Lung (tissue), 17 donors: ENCODE measurements at places on chromosomes 12 and 14. TPM values are rescaled to one million over a fixed set of nuclear protein-coding genes. Genes with fewer than 3 reads are reported as not detected.

DNA sequence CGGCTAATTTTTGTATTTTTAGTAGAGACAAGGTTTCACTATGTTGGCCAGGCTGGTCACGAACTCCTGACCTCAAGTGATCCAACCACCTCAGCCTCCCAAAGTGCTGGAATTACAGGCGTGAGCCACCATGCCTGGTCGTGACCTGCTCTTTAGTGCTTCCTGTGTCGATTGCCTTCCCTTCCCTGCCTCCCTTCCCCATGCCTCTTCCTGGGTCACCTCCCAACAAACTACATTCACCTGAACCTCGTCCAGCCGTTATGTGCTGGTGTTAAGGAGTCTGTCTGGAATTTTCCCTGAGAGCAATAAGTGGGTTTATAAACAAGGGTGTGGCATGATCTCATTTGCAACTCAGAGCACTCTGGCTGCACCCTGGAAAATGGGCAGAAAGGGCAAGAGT is 32.1 kb upstream of the C12orf76 start:
- no peak for DNase-seq
- no peaks in the 10 kb centered on the region for H3K36me3 ChIP-seq
- no peak overlapping the region for H3K4me3 ChIP-seq
- no peaks in the 10 kb centered on the region for H3K27me3 ChIP-seq
- H3K4me1 ChIP-seq: no peaks in the 10 kb centered on the region
- H3K27ac ChIP-seq: no peak overlapping the region

DNA sequence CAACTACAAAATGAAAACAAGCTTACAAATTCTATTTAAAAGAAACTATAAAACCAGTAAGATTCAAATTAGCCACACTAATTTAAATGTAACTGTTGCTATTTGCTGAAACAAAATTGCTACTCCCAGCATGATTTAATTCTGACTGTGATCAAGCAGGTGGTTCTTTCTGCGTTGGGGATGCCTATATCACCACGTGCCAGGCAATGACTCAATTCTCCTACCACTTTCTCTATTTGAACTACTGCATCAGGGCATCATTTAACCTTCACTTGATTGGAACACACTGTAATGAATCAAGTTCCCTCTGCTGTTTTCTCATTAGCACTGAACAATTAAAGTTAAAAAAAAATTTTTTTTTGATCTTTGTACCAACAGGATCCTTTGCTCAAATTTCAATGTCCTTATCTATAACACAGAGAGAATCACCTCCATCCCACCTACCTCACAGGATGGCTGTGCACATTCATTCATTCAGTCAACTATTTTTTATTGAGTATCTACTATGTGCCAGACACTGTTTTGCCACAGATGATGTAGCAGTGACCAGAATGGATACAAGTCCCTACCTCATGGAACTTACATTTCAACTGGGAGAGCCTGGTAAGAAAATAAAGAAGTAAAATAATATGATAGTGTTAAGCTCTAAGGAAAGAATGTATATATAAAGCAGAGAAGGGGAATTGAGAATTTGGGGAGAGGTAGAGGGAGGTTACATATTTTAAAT is 8.0 kb upstream of the ACTN1 start:
- no peaks in the 10 kb centered on the region for H3K4me1 ChIP-seq
- H3K4me3 ChIP-seq: no peak overlapping the region
- H3K27ac ChIP-seq: no peak overlapping the region
- no peaks in the 10 kb centered on the region for H3K27me3 ChIP-seq
- H3K36me3 ChIP-seq: no peaks in the 10 kb centered on the region

DNA sequence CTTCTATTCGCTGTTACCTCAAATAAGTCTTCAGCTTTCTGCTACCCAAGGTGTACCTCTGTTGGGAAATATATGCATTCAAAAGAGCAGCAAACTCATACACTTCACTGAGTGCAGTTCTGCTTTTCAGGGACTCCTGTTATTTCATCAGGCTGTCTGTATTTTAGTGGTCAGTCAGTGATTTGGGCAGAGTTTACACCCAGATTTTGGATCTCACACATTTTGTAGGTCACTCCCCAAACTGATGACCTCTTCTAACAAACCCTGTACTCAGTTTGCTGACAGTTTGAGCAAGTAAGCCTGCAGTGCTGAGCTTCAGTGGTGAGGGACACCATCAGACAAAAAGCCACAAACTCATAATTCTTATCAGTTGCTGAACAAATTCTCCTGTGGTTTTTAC is 8.2 kb upstream of the WASHC4 start:
- no peaks in the 10 kb centered on the region for H3K36me3 ChIP-seq
- DNase-seq: no peak
- H3K4me1 ChIP-seq: no peaks in the 10 kb centered on the region
- no peak overlapping the region for H3K4me3 ChIP-seq
- H3K27me3 ChIP-seq: no peaks in the 10 kb centered on the region
- no peak overlapping the region for H3K27ac ChIP-seq

GRCh38 chr14:21042918-21043317 is 756 bp downstream of the RNASE7 start:
- DNase-seq: no peak
- H3K27me3 ChIP-seq: no peaks in the 10 kb centered on the region
- no peak overlapping the region for H3K4me3 ChIP-seq

The STAC3 gene
- 1.7 TPM for total RNA-seq

The TSPAN8 gene
- 7.1 TPM for total RNA-seq
